ENCODE measurements at places on chromosomes 13 and 19.

DNA sequence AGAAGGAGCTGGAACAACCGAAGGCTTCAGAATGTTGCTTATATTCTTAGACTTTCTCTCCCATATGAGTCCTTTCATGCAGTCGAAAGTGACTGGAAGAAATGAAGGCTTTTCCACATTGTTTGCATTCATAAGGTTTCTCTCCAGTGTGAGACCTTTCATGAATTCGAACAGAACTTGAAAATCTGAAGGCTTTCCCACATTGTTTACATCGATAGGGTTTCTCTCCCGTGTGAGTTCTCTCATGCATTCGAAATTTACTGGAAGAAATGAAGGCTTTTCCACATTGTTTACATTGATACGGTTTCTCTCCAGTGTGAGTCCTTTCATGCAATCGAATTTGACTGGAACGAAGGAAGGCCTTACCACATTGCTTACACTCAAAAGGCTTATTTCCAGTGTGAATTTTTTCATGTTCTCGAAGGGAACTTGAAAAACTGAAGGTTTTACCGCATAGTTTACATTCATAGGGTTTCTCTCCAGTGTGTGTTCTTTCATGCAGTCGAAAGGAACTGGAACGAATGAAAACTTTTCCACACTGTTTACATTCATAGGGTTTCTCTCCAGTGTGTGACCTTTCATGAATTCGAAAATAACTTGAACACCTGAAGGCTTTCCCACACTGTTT, 21.5 kb downstream of the ZNF14 start:
- DNase-seq = no peak

- no peak for DNase-seq
These were observed 52.8 kb downstream of the ELF1 start for GRCh38 chr13:40966298-40966697.

- no peak for DNase-seq
These were observed 72.4 kb upstream of the CLDN10 start for GRCh38 chr13:95480131-95480545.

- DNase-seq = no peak
These were observed 840 bp upstream of the LILRA4 start for GRCh38 chr19:54339646-54340358.

GRCh38 chr19:47377801-47378200, 28.7 kb downstream of the DHX34 start:
- no peak for DNase-seq

- no peak for DNase-seq
These were observed 1.8 kb downstream of the F10 start for GRCh38 chr13:113124211-113124970.

Measured in neural crest cell (in vitro differentiated cells).